ENCODE measurements at places on chromosomes 4 and X.

GRCh38 chr4:111519683-111520082 is 625.6 kb upstream of the FAM241A start:
- H3K27me3 ChIP-seq, result no peaks in the 10 kb centered on the region
- no peak overlapping the region for H3K27ac ChIP-seq
- no peak overlapping the region for H3K4me3 ChIP-seq
- no peak for DNase-seq
- H3K36me3 ChIP-seq, result no peaks in the 10 kb centered on the region

DNA sequence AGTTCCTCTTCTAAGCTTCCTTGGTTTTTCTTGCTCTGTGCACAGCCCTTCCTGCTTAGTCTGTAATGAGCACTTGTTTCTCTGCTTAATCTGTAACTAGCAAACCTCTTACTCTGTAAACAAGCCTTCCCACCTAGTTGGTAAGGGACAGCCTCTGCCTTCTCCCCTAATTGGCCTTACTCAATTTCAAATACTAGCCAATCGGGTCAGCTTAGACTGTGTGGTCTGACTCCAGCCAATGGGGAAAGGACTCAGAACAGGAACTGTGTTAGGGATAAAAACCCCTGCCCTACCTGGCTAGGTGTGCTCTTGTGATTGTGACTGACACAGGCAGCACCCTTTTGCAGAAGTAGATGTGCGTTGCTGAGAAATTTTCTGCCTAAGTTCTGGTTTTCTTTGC is 136.5 kb upstream of the AADAT start:
- H3K27ac ChIP-seq, result no peak overlapping the region
- DNase-seq, result no peak
- H3K27me3 ChIP-seq, result no peaks in the 10 kb centered on the region

DNA sequence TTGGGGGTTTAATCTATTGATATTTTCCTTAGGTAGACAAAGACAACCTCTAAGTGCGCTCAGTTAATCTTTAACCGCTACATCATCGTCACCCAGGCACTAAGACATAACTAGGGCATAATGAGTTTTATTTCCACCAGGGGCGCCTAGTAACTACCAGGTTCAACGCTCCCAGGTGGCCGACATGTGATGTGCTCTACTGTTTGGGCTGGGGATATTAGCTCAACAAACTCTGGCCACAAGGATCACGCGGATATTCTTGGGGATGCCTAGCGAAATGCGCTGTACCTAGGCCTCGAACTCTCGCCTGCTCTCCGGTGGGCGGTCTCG is 915 bp upstream of the RAB33B start:
- peak overlapping the region; percentile 91 for H3K27ac ChIP-seq
- peaks cover 8% of the 10 kb centered on the region for H3K4me1 ChIP-seq
- DNase-seq, result no peak
- peak overlapping the region; percentile 93 for H3K4me3 ChIP-seq
- H3K27me3 ChIP-seq, result no peaks in the 10 kb centered on the region
- H3K36me3 ChIP-seq, result peaks cover 6% of the 10 kb centered on the region

GRCh38 chrX:122004127-122004526 is 956.7 kb downstream of the GLUD2 start:
- H3K27me3 ChIP-seq, result no peaks in the 10 kb centered on the region
- DNase-seq, result no peak
- H3K4me3 ChIP-seq, result no peak overlapping the region
- H3K36me3 ChIP-seq, result no peaks in the 10 kb centered on the region
- no peaks in the 10 kb centered on the region for H3K4me1 ChIP-seq

DNA sequence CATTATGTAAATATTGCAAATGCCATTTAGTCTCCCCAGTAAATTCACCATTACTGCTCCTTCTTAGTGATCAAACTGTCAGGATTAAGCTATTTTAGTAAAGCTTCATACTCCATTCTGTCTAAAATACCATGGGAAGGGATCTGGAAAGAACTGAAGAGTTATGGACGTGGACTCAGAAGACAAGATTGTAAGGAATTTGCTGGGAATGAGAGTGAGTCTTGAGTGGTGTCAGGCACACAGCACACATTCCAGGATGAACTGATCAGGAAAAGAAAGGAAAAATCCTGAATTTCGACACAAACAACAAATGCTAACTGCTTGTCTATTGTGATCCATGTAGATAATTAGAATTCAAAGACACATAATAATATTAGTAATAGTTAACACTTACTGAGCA is 311.0 kb downstream of the CENPC start:
- H3K36me3 ChIP-seq, result no peaks in the 10 kb centered on the region
- H3K4me1 ChIP-seq, result no peaks in the 10 kb centered on the region
- peak overlapping the region; percentile 83 for H3K27ac ChIP-seq
- no peaks in the 10 kb centered on the region for H3K27me3 ChIP-seq

- H3K4me3 ChIP-seq, result no peak overlapping the region
- H3K27ac ChIP-seq, result no peak overlapping the region
- no peak for DNase-seq
- peaks cover 13% of the 10 kb centered on the region for H3K36me3 ChIP-seq
- peaks cover 33% of the 10 kb centered on the region for H3K4me1 ChIP-seq
Measured at GRCh38 chr4:4864443-4864939, 5.0 kb downstream of the MSX1 start.

- no peaks in the 10 kb centered on the region for H3K4me1 ChIP-seq
- H3K27me3 ChIP-seq, result no peaks in the 10 kb centered on the region
- DNase-seq, result no peak
- H3K27ac ChIP-seq, result no peak overlapping the region
Measured at GRCh38 chrX:15822922-15823321, 31.7 kb downstream of the AP1S2 start.

- peak; percentile 1 for DNase-seq
- H3K27ac ChIP-seq, result no peak within 1 kb of the TSS
- H3K36me3 ChIP-seq, result no peaks in the 10 kb centered on the region
- H3K4me3 ChIP-seq, result no peak within 1 kb of the TSS
- peaks cover 26% of the 10 kb centered on the region for H3K27me3 ChIP-seq
Measured at GRCh38 chrX:131058136-131058868, at the start of gene ARHGAP36. Gene ARHGAP36 (plus strand): TSS chrX:131058346. CDS start chrX:131081666, 23,320 bp downstream.

DNA sequence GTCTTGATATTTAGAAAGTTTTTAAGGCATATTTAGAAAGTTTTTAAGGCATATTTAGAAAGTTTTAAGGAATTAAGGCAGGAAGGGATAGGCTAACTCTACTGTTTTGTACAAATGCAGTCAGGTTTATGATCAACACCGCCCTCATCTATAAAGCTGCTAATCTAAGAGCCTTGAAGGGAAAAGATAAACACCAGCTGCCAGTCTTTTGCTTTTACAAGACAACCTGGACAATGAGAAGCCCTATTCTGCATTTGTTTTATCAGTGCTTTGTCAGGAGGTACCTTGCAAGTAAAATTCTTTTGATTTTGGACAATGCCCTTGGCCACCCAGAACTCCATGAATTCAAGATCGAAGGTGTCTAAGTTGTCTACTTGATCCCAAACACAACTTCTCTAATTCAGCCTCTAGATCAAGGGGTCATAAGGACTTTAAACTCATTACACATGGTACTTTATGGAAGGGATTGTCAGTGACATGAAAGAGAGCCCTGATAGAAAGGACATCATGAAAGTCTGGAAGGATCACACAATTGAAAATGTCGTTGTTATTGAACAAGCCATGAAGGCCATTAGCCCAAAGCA is 39.8 kb downstream of the IL15 start:
- no peak for DNase-seq
- no peaks in the 10 kb centered on the region for H3K4me1 ChIP-seq
- no peak overlapping the region for H3K27ac ChIP-seq
- H3K27me3 ChIP-seq, result no peaks in the 10 kb centered on the region
- H3K36me3 ChIP-seq, result no peaks in the 10 kb centered on the region

GRCh38 chr4:11341337-11342043 is 87.2 kb downstream of the HS3ST1 start:
- no peaks in the 10 kb centered on the region for H3K4me1 ChIP-seq
- H3K27ac ChIP-seq, result no peak overlapping the region
- no peaks in the 10 kb centered on the region for H3K27me3 ChIP-seq
- no peak for DNase-seq

DNA sequence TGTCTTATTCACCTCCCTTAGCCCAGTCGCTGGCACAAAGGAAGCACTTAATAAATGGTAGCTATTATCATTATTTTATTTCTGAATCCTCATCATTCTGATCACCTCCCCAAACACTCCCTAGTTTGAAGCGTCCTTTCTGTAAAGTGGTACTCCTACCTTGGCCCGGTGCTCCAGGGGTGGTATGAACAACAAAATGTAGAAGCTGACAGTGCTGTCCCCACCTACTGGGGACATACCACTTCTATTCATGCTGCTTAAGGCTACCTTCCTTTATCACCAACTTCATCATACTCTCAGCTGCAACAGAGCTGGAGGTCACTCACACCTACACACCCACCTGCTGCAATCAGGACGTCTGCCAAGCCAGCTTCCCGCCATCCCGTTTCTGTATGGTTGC is 40.8 kb upstream of the APLN start:
- no peak overlapping the region for H3K4me3 ChIP-seq
- no peaks in the 10 kb centered on the region for H3K27me3 ChIP-seq
- no peaks in the 10 kb centered on the region for H3K36me3 ChIP-seq
- H3K27ac ChIP-seq, result no peak overlapping the region

- H3K36me3 ChIP-seq, result no peaks in the 10 kb centered on the region
- peaks cover 1% of the 10 kb centered on the region for H3K4me1 ChIP-seq
- DNase-seq, result no peak
- H3K4me3 ChIP-seq, result no peak overlapping the region
- H3K27me3 ChIP-seq, result peaks cover 14% of the 10 kb centered on the region
Measured at GRCh38 chrX:72621163-72621562, 48.5 kb upstream of the HDAC8 start.

DNA sequence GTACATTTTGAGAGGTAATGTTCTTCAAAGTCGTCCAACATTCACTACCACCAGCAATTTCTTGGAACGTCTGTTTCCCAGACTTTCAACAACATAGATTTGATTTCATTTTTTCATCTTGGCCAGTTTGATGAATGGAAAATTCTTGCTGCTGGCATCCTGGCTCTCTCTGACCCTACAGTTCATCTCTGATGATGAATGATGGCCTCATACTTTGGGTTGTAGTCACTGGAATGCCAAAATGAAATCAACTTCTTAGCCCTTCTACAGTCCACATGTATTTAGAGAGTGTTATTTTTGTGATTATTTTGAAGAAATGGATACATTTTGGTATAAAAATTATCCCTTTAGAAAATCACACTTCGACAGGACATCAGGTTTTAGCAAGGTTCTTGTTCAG is 8.8 kb downstream of the CHST7 start:
- H3K27ac ChIP-seq, result peak overlapping the region; percentile 86
- peak; percentile 10 for DNase-seq
- no peaks in the 10 kb centered on the region for H3K36me3 ChIP-seq
- H3K27me3 ChIP-seq, result no peaks in the 10 kb centered on the region
- peaks cover 2% of the 10 kb centered on the region for H3K4me1 ChIP-seq
- H3K4me3 ChIP-seq, result no peak overlapping the region

All from mesenchymal stem cell (in vitro differentiated cells and primary cell).